ENCODE measurements at places on chromosomes 7 and 10. TPM values are rescaled to one million over a fixed set of nuclear protein-coding genes. Genes with fewer than 3 reads are reported as not detected.

Gene HYAL4
- not detected for total RNA-seq

Gene TRIM50
- not detected for total RNA-seq

Gene ADARB2
- total RNA-seq = 6.7 TPM

Gene ZNF488
- 7.5 TPM for total RNA-seq

Gene HMX2
- not detected for total RNA-seq

Gene SFTPA1
- total RNA-seq = not detected

Gene ACHE
- total RNA-seq = 25.7 TPM

Gene WEE2
- total RNA-seq = 0.27 TPM

Gene NODAL
- total RNA-seq = 1.3 TPM

Gene TWIST1
- total RNA-seq = 24.9 TPM

Gene RBP4
- total RNA-seq = 7.0 TPM

Gene H2AZ2
- 221 TPM for total RNA-seq

Gene KNDC1
- total RNA-seq = 8.6 TPM

Gene NUDT13
- total RNA-seq = 1.5 TPM

Gene ATOH7
- total RNA-seq = 11.4 TPM

Gene C10orf90
- total RNA-seq = 1.5 TPM

Gene CUX1
- total RNA-seq = 115 TPM

Gene SPDYE9
- not detected for total RNA-seq

Gene NME8
- total RNA-seq = not detected

Gene MMD2
- 5.7 TPM for total RNA-seq

Gene CNPY1
- not detected for total RNA-seq

Gene CADPS2
- 29.2 TPM for total RNA-seq

Gene TMEM176A
- 15.6 TPM for total RNA-seq

Gene STAG3
- total RNA-seq = 0.55 TPM

Gene URGCP
- total RNA-seq = 39.3 TPM

Gene SLC13A1
- not detected for total RNA-seq

Gene VWA2
- 3.0 TPM for total RNA-seq

Gene LIPN
- not detected for total RNA-seq

Gene C10orf95
- 0.93 TPM for total RNA-seq

Gene AKR1C2
- total RNA-seq = 10.4 TPM

Gene EPHB4
- 53.1 TPM for total RNA-seq

Gene HBP1
- total RNA-seq = 196 TPM

Gene POLR1F
- 18.1 TPM for total RNA-seq

Gene SEMA3A
- total RNA-seq = 134 TPM

Gene C10orf105
- total RNA-seq = 0.11 TPM

Gene POLR2J
- total RNA-seq = 5.1 TPM

Gene CRYGN
- not detected for total RNA-seq

Gene AKR1C4
- total RNA-seq = not detected

Gene CDK6
- 69.9 TPM for total RNA-seq

Gene CFTR
- total RNA-seq = 2.5 TPM

Gene SCIN
- 3.4 TPM for total RNA-seq

Gene SFXN3
- total RNA-seq = 82.1 TPM

Gene AKR1B15
- total RNA-seq = not detected

Gene TET1
- total RNA-seq = 55.9 TPM

Data from camera-type eye (tissue), 1 donor.